ENCODE measurements at places on chromosomes 2 and 18.
A peak's percentile ranks its signal among the peaks of the same experiment; 100 is the strongest.

GRCh38 chr2:238501311-238501710 is 74.6 kb downstream of the ASB1 start:
- ATAC-seq, result no peak

DNA sequence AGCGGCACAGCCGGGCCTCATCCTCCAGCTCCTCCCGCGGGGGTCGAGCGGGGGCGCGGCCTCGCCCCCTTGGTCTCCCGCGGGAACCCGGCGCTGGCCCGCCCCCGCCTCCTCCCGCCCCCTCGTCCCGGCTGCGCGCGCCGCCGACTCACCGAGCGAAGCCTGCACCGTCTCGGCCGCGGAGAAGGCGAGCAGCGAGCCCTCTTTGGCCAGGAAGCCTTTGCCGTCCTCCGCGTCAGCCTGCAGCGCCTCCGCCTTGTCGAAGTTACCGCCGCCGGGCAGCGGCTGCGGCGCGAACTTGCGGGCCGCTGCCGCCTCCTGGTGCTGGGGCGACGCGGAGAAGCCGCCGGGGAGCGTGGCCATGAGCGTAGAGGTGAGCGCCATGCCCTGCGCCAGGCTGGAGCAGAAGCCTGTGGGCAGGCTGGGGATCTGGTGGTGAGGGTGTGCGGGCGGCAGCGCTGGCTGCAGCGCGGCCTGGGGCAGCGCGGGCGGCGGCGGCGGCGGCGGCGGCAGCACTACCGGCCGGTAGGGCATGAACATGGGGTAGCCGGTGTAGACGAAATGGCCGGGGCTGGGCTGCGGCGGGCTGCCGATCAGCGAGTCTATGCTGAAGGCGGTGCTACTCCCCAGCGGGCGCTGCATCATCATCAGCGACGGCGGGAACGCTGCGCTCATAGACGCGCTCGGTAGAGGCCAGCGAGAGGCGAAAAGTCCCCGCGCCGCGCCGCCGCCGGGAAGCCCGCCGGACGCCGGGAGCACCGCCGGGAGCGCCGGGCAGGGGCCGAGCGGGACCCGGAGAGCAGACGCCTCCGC is 683 bp downstream of the GBX2 start:
- ATAC-seq, result peak; percentile 26

GRCh38 chr2:162156149-162156548 is 4.1 kb upstream of the GCG start:
- no peak for ATAC-seq

GRCh38 chr2:51710222-51710621 is 678.3 kb upstream of the NRXN1 start:
- ATAC-seq, result no peak

- ATAC-seq, result no peak
Measured at GRCh38 chr2:58033530-58033929, 13.1 kb upstream of the VRK2 start.

DNA sequence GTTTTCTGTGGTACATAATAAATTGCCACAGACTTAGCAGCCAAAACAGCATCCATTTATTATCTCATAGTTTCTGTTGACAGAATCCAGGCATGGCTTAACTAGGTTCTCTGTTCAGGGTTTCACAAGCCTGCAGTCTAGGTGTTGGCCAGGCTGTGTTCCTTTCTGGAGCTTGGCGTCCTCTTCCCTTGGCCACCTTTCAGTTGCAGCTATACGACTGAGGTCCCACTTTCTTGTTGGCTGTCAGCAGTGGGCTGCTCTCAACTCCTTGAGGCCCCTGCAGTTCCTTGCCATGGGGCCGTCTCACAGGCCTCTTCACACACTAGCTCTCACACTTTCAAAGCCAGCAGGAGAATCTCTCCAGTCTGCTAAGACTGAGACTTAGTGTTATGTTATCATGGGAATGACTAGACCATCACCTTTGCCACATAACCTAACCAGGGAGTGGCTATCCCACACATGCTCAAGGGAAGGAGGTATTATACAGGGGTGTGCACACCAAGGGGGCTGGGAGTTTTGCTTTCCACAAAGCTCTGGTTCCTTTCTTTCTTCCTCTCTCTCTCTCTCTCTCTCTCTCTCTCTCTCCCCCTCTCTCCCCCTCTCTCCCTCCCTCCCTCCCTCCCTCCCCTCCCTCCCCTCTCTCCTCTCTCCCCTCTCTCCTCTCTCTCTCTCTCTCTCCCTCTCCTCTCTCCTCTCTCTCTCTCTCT is 15.8 kb downstream of the RIOK3 start:
- ATAC-seq, result no peak

DNA sequence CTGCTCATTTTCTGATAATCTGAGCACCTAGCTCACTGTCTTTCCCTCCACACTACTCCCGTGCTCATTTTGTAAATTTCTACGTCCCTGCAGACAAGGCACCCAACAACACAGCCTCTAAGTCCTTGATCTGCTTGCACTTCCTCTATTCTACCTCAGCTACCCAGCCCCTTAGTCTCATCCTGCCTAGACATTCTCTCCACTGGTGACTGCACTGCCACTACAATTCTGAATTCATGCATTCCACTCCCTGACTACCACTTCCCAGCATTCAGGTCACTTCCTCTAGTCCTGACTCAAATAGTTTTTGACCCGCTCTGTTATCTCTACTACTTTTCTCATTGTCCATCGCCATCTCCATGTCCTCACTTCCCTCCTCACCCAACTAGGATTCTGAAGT is 155.7 kb downstream of the DYM start:
- ATAC-seq, result no peak

GRCh38 chr2:229104974-229105387 is 166.1 kb downstream of the PID1 start:
- ATAC-seq, result no peak

DNA sequence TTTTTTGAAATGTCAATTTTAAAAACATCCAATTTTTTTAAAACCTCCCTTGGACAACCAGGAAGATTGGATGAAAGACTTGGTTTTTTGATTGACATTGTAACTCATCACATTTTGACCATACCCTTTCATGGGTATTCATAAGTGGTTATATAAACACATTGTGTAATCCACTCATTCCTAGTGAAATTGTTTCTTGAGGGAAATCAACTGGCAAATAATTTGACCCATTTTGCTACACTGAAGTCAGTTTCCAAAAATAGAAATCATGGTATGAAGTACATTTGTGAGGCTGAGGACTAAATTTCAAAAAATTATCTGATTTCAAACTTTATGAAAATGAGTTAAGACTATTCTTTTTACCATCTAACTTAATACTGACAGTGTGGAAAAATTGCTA is 31.5 kb downstream of the FBXO48 start:
- ATAC-seq, result no peak

DNA sequence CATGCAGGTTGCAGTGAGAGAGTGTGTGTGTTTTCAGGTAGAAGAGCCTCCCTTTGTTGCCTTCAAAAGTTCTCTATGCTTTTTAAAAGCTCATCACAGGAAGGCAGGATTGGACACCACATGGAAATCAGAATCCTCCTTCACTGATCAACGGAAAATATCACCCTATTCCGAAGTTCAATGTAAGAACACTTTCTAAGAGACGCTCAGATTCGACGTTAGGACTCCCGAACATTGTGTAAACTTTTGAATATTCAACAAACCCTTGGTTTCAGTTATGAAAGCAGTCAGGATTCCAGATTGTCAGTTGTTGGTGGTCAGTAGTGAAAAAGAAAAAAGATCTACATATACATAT is 561.4 kb upstream of the ID2 start:
- ATAC-seq, result no peak

GRCh38 chr2:99643787-99644418 is 154.1 kb upstream of the REV1 start:
- peak; percentile 46 for ATAC-seq

Measured in motor neuron (in vitro differentiated cells).